NCI-H1105 treated with DMSO at 0.1 percent for 48 hours (cell line): ENCODE measurements at places on chromosomes 13 and 19.

DNA sequence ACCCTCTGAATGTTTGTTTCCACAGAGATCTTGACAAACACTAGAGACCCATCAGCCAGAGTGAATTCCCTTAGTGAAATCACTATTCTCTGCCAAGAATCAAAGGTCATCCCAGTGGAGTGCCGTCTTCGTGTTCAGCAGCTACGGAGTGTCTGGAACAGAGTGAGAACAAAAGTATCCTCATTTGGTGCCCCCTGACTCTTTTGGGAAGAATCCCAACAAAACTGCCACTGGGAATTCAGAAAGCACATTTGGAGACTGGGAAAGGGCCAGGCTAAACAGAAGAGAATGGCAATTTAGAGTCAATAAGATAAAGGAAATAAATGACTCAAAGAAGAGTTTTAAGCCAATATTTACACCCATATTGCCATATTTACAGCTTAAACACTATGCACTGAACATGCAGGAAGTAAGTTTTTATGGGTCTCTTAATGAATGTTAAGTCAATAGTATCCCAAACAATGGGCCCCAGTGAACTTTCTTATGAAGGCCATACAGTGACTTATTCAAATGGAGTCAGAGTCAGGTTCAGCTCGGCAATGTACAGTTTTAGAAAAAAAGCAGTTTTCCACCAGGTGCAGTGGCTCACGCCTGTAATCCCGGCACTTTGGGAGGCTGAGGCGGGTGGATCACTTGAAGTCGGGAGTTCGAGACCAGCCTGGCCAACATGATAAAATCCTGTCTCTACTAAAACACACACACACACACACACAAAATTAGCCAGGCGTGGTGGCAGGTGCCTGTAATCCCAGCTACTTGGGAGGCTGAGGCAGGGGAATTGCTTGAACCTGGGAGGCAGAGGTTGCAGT is 392.6 kb downstream of the KLF5 start:
- no peak for DNase-seq

DNA sequence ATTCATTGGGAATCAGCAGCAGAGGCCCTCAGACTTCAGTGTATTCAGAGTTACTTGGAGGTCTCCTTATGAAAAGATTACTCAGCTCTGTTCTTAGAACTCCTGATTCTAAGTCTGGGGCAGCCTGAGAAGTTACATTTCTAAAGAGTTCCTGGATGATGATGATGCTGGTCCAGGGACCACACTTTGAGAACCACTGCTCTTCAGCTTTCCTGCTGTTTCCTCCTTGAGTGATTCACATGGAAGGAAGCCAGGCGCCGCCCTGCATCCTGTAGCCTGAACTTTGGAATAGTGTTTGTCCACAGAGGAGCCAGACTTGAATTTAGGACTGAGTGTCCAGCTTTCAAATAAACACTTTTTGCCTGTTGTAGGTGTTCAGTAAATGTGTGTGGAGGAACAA is 2.9 kb downstream of the CEBPG start:
- no peak for DNase-seq

DNA sequence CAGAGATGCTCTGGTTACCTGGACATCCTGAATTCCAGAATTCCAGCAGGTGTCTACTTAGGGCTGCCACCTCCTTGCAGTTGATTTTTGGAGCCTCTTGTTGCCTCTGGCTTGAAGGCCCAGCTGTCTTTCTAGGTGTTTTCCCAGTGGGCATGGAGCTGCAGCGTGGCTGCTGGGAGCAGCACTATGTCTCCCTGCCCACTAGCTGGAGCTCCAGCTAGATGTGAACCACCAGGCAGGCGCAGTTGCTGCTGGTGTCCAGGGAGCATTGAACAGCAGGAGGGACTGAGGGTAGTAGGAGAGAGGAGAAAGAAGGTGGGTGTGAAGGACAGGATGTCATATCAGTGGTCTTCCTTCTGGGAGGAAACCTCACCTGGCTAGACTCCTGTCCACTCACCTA is 9.9 kb upstream of the SELENOW start:
- no peak for DNase-seq

GRCh38 chr13:112443191-112443994 is 67.2 kb downstream of the SPACA7 start:
- no peak for DNase-seq

GRCh38 chr13:94515911-94516310 is 36.4 kb upstream of the DCT start:
- no peak for DNase-seq
